ENCODE measurements at places on chromosomes 6 and 20.

GRCh38 chr6:110178626-110179405 lies 654 bp downstream of the WASF1 start:
- peak; percentile 67 for DNase-seq

DNA sequence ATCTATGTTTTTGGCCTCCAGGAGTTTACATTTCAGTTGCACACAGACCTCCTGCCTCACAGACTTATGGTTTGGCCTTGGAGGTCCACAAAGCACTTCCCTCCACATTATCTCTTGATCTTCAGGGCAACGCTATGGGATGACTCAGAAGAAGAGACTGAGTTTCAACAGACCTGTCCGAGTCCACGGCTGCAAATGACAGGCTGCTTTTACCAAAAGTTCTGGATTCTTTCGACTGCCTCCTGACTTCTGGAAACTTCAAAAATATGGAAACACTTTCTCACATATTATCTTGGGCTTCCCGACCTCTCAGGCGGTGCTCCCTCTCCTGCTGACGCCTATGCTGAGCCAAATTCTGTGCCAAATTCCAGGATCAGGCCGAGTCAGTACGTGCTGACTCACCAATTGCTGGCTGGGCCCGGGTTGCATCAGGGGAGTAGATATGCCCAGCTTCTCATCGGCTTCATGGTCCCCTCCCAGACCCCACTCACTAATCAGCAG lies 190.2 kb downstream of the BMP7 start:
- peak; percentile 46 for DNase-seq

- peak; percentile 80 for DNase-seq
Observed at GRCh38 chr6:142945049-142945445, at the start of gene HIVEP2. Gene HIVEP2 (minus strand): TSS chr6:142945176. CDS start chr6:142774738, 170,438 bp downstream.

DNA sequence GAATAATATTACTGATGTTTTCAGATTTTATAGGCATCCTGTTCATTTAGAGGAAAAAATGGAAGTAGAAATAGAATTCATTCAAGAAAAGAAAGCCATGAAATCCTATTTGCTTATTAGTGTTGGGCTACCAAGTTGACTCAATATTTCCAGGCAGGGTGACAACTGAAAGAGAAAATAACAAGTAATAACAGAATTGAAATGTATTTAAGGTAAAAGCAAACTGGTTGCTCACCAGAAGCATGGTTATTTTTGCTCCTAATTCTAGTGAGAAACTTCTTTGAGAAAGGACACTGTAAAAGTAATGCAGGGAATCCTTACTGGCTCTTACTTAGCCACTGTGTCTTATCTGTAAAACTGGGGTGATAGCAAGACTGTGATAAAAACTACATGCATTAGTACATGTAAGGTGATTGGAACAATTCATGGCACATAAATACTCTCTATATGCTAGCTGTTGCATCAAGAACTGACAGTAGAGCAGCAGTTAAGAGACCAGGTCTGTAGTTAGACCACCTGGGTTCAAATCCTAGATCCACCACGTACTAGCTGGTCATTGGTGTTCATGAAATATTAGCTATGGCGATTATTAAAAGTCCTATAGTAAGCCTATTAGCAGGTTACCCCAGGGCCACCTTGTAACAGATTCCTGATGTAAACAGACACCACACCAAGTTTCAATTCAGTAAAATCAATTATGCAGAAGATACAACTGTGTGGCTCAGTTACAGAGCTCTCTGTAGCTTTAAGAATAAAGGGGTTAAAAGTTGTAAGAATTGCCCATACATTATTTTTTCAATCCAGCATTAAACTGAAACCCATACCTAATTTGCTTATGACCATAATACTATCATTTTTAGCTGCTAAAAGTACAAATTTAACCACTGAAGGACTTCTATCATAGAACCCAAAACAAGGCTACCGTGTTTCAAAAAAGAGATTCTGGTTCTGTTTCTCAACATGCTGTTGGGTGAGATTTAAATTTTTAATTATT lies 159.2 kb upstream of the COL21A1 start:
- DNase-seq: no peak

- DNase-seq: no peak
Observed at GRCh38 chr6:14784596-14785492, 461.0 kb upstream of the JARID2 start.

DNA sequence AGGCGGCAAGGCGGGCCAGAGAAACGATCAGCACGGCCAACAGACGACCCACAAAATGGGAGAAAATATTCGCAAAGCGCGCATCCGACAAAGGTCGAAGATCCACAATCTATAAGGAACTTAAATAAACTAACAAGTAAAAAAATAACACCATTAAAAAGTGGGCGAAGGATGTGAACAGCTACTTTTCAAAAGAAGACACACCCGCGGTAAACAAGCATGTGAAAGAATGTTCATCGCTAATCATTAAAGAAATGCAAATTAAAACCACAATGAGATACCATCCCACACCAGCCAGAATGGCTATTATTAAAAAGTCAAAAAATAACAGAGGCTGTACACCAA lies 117.8 kb upstream of the SIRPA start:
- no peak for DNase-seq

- DNase-seq: peak; percentile 53
Observed at GRCh38 chr20:32753731-32754130, 8.5 kb upstream of the DNMT3B start.

GRCh38 chr6:168181316-168181715 lies 102.3 kb upstream of the FRMD1 start:
- DNase-seq: no peak

GRCh38 chr20:41171736-41172295 lies 34.5 kb downstream of the PLCG1 start:
- no peak for DNase-seq

DNA sequence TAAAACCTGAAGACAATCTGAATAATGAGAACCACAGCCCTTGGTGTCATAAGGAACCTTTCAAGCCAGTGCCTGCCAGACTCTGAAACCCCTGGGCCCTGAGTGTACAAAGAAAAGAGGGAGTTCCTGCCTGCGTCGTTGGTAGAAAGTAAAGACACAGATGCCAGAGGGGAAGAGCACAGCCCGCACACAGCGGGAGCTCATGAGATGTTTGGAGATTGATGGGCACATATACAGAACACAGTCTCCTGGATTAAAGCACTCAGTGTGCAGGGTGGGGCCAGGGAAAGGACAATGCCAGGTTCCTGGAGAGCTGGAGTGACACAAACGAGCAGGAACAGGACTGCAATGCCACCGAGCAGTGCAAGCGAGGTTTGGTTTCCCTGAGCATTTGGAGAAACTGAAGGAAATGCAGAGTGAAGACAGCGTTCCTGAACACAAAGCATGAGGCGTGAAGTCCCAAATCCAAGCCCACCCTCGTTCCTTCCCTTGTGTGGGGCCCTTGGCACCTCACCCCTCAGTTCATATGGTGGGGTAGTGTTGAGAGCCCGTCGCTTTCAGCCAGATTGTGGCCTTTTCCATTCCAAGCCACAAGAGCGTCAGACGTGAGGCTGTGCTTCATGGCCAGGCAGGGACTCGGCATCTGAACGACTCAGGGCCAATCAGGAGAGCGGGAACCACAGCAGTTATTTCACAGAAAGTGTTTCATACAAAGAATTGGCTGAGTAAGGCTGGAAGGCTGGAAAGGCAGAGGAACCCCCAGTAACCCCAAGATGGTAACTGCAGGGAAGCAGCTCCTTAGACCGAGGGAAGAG lies 41.0 kb upstream of the RPS6KA2 start:
- DNase-seq: no peak

- no peak for DNase-seq
Observed at GRCh38 chr6:110265273-110265672, 85.0 kb downstream of the CDC40 start.

DNA sequence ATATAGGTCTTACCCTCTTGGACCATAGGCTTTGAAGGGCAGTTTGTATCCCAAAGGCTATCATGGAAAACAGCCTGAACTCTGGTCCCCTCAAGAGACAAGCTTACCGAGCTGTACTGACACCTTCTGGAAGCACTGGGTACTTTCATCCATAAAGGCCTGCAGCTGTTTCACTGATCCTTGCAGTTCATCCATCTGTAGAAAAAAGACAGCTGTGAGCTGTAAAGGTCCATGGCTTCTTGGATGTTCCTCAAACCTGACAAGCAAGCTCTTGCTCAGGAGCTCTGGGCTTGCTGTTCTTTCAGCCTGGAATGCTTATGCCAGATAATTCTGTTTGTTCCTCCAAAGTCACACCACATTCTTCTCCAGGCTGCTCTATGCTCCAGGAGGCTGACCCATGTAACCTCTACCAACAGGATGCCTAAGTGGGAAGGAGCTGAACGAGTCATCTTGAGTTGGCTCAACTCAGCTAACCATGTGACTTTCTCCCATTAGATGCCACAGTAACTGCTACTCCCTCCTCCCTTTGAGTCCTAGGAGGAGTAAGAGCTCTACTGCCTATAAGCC lies 8.8 kb upstream of the NDRG3 start:
- peak; percentile 82 for DNase-seq

- DNase-seq: no peak
Observed at GRCh38 chr20:59752101-59752586, 147.8 kb downstream of the PHACTR3 start.

DNA sequence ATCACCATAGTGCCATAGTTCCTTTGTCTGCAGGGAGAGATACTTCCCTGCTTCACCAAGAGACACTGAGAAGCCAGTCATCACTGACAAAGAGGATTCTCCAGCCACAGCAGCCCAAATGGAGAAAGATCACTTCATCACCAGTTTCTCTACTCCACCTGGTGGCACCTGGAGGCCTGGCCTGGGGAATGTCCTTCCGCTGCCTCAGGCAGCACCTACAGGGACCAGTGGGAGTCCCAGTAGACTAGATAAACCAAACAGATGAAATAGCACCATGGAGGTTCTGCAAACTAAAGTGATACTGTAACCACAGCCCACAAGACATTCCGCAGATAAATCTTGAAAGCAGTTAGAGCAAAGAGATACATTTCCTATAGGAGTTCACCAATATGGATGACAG lies 266.5 kb downstream of the C6orf118 start:
- DNase-seq: no peak

- DNase-seq: no peak
Observed at GRCh38 chr6:56238352-56238751, 9.0 kb downstream of the COL21A1 start.

DNA sequence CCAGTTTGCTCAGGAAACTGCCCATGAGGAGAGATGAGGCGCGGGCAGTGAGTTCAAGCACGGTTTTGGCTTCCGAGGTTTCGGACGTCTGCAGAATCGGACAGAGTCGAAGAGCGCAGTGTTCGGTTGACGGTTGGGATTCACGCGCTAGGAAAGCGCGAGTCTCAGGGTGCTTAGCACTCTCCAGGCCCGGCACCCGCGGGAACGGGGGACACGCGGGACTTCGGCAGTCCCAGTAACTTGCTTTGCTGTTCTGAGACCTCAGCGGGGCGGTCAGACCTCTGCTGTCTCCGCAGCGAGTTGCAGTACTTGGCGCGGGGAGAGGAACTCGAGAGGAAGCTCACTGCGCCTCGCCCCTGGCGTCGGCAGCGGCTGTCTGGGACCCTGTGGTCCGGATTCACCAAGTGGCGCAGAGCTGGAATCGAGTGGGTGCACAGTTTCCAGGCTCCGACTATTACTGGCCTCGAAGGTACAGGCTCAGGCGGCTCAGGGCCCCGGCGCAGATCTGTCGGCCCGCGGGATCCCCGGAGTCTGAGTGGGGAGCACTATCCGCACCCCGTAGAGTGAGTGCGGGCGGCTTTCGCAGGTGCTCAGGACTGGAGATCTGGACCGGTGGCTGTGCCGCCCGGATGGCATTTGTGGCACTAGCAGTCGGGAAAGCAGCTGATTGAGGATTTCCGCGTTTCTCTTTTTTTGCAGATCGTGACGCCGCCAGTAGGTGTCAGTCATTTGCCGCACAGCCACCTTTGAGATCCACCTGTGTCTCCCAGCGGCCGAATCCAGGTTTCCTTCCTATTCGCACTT lies at the start of gene POM121L2:
TSS of gene POM121L2 (minus strand) at position 128 of the 804 bp plus-strand sequence. CDS start at position 25, 103 bp downstream.
- DNase-seq: peak; percentile 54

DNA sequence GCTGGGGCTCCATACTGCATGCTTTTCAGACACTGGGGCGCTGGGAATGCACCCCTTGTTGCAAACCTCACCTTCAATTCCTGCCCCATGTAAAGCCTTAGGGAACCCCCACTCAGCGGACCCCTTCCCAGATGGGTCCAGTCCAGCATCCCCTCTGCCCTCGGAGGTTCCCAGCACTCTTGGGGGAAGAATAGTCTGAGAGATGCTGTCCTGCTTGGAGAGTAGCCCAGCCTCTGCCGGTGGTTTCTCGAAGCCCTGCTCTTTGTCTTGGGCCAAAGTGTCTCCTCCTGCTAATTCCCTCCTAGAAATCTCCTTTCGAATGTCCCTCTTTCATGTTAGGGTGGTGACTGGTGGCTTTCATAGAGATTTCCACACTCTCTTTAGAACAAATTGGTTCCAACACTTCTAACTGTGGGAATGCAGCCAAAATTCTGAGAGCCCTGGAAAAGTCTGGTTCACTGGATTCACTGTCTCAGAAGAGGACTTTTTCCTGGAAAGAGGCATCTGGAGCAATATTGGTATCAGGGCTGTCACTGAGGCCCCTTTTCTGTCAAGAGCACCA lies 24.9 kb upstream of the SULF2 start:
- DNase-seq: no peak

DNA sequence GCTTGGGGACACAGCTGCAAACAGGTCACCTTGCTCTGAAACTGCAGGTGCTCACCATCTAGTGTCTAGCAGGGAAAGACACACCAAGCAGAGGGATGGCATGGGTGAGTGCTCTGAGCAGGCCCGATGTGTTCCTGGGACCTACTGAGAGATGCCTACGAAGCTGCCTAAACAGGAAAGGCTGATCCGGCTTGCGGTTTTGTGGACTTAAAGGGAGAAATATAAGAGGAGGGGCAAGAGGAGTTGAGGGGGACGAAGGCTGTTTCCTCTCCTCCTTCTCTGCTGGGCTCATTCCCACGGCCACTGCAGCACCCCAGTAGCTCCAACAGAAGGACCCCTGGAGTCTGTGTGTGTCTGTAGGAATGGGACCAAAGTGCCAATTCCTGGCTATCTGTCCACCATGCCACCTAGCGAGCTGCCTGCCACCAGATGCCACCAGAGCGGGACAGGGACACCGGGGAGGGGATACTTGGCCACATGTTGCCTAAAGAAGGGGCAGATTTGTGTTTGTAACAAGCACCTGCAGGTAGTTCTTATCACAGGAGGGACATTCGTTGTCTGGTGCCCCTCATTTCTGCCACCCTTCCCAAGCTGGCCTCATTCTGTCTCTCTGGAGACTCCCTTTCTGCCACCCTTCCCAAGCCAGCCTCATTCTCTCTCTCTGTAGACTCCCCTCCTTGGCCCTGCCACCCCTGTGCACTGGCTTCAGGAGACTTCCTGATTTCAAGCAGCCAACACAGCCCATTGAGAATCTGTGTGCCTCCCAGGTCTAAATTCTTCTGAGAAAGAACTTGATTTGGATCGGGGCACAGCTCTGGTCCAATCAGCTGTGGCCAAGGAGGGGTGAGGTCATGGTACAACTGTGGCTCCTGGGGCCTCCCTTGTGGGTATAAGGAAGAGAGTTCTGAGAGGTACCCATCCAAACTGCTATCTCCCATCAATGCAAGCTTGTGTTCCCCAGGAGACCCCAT lies 221.8 kb downstream of the ANKRD60 start:
- DNase-seq: no peak

DNA sequence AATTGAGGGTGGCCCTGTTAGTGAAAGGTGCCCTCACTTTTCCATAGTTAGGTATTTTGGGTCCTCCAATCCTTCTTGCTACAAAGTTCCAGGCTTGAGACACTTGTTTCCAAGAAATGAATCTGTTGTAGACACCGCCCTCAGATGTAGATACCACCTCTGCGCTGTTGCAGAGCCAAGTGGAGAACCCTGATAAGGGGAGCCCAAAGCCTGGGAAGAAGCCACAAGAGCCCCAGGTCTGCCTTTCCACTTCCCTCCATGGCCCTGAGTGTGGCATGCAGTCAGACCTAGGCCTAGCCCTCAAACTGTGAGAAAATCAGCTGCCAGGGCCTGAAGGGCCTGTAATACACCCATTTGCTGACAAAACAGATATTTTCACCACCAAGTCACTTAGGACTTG lies 37.1 kb downstream of the DTD1 start:
- DNase-seq: no peak

Measured in fibroblast of mammary gland (primary cell).